ENCODE measurements at places on chromosomes 6 and 20.

DNA sequence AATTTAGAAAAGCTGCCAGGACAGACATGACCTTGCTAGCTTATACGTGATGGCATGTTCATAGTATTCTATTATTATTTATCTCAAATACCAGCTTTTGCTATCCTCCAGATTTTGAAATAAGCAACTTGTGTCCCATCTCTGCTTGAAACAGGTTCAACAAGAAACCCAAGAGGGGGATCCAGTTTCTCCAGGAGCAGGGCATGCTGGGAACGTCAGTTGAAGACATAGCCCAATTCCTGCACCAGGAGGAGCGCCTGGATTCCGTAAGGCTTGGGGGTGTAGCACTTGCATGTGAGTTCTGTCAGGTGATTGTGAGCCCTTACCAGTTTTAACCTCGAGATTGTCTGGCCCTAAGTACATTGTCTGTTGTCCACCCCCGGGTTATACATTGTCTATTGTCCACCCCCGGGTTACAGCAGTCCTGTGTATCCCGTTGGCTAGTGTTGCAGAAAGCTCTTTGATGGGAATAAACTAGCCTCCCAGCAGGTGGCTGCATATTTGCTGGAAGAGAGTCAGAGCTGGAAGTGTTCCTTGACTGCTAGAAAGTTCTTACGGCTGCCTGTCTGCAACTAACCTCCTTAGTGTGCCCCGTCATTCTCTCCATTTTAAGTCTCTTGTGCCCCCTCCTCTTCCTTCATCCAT is 61.4 kb upstream of the CSE1L start:
- no peak for DNase-seq

GRCh38 chr20:23926944-23927872 is 47.7 kb upstream of the CST5 start:
- no peak for DNase-seq

- no peak for DNase-seq
Observed at GRCh38 chr6:79048611-79049010, 29.4 kb downstream of the PHIP start.

- no peak for DNase-seq
Observed at GRCh38 chr6:11766589-11767450, 11.8 kb downstream of the ADTRP start.

- DNase-seq: no peak
Observed at GRCh38 chr20:59820204-59821041, 113.0 kb downstream of the SYCP2 start.

- no peak for DNase-seq
Observed at GRCh38 chr20:51531712-51532456, 10.6 kb downstream of the NFATC2 start.

- DNase-seq: no peak
Observed at GRCh38 chr6:80330961-80331360, 224.5 kb downstream of the BCKDHB start.

GRCh38 chr6:134934793-134935485 is 15.0 kb downstream of the ALDH8A1 start:
- no peak for DNase-seq

GRCh38 chr20:2752567-2753460 is 47.6 kb downstream of the CPXM1 start:
- DNase-seq: peak; percentile 47

DNA sequence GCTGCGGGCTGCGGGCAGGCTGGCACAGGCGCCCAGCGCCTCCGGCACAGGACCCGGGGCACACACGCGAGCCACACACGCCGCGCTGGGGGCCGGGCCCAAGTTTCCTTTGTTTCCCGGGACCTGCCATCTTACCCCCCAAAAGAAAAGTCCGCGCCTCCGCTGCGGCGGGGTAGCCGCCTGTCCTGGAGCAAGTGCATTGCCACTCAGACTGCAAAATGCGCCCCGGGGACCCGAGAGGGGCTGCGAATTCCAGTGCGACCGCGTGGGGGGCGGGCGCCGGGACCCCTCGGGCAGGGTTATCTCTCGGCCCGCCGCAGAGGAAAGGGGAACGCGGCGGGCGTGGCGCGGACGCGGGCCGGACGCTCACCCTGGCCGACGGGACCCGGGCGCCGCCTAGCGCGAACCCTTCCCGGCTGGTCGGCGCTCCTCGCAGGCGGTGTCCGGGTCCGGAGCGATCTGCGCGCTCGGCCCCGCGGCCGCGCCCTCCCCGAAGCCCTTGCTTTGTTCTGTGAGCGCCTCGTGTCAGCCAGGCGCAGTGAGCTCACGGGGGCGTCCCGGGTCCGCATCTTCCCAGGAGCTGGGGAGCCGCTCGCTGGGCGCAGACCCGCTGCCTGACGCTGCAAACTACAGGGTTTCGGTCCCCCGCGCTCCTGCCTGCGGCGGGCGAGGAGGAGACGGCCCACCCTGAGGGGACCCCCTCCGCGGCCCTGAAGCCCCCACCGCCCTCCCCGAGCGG is 639 bp upstream of the CD24 start:
- no peak for DNase-seq

DNA sequence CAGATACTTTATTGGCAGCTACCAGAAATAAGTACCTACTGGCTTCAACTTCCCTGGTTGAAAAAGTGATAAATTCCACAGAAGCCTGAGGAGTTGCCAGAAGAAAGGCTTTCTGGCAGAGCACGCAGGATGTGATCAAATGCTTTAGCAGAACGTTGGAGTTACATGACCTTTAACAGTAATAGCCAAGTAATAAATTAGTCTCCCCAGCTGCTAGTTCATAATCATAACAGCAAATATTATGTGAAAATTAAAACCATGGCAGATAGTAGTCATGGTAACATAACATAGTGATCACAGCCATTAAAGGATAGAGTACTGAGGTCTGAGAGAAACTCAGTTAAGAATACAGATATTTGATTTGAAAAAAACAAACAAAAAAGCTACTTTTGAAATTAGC is 567.7 kb downstream of the ADGRB3 start:
- no peak for DNase-seq

All from spinal cord (tissue), 10 donors.